ENCODE measurements at places on chromosomes 3 and 15. TPM values are rescaled to one million over a fixed set of nuclear protein-coding genes. Genes with fewer than 3 reads are reported as not detected.

The FBXO40 gene
- total RNA-seq, result not detected

The CP gene
- 30.1 TPM for total RNA-seq

The GOLGA6A gene
- not detected for total RNA-seq

The CHP1 gene
- 59.9 TPM for total RNA-seq

The CATSPER2 gene
- 0.45 TPM for total RNA-seq

The SLC27A2 gene
- not detected for total RNA-seq

The COL6A6 gene
- total RNA-seq, result 0.08 TPM

The NANOGP8 gene
- not detected for total RNA-seq

The TM4SF4 gene
- 1.2 TPM for total RNA-seq

The TPRA1 gene
- total RNA-seq, result 35.0 TPM

The SLC22A13 gene
- 0.94 TPM for total RNA-seq

The FBLN2 gene
- 587 TPM for total RNA-seq

The C3orf49 gene
- total RNA-seq, result not detected

The NUP210 gene
- total RNA-seq, result not detected

The EFHB gene
- total RNA-seq, result 0.23 TPM

The SST gene
- total RNA-seq, result not detected

The SLC6A1 gene
- under 0.01 TPM for total RNA-seq

The ISLR2 gene
- not detected for total RNA-seq

The LIPH gene
- total RNA-seq, result under 0.01 TPM

The ZIC1 gene
- total RNA-seq, result 1.6 TPM

The WNT7A gene
- total RNA-seq, result 0.60 TPM

The TRH gene
- not detected for total RNA-seq

The SEMA5B gene
- under 0.01 TPM for total RNA-seq

The SERINC4 gene
- not detected for total RNA-seq

The MYH15 gene
- 1.1 TPM for total RNA-seq

The NEK10 gene
- 35.3 TPM for total RNA-seq

The CHRFAM7A gene
- 1.9 TPM for total RNA-seq

The A4GNT gene
- total RNA-seq, result not detected

The HCN4 gene
- total RNA-seq, result not detected

The NR2E3 gene
- total RNA-seq, result not detected

The SH2D7 gene
- not detected for total RNA-seq

The COL7A1 gene
- total RNA-seq, result 11.2 TPM

The WDR93 gene
- not detected for total RNA-seq
